ENCODE measurements at places on chromosomes 1 and 21. TPM values are rescaled to one million over a fixed set of nuclear protein-coding genes. Genes with fewer than 3 reads are reported as not detected.

S100A8 gene
- total RNA-seq, result not detected

DDR2 gene
- total RNA-seq, result 65.0 TPM

MPZ gene
- total RNA-seq, result 0.90 TPM

TNFRSF4 gene
- 1.9 TPM for total RNA-seq

C4BPA gene
- under 0.01 TPM for total RNA-seq

CEP104 gene
- 25.1 TPM for total RNA-seq

CFHR3 gene
- not detected for total RNA-seq

SOX13 gene
- 10.8 TPM for total RNA-seq

GBP5 gene
- total RNA-seq, result 0.36 TPM

AMY2B gene
- 1.1 TPM for total RNA-seq

LAPTM5 gene
- 0.72 TPM for total RNA-seq

ASPM gene
- total RNA-seq, result 6.1 TPM

RAB3B gene
- 2.4 TPM for total RNA-seq

SH2D1B gene
- not detected for total RNA-seq

ADAMTS5 gene
- 1.1 TPM for total RNA-seq

OPRD1 gene
- total RNA-seq, result not detected

Measured in cardiac atrium fibroblast (primary cell).